ENCODE measurements at places on chromosomes 1 and 21.

GRCh38 chr1:206450281-206450680 lies 20.0 kb upstream of the IKBKE start:
- DNase-seq, result no peak

- DNase-seq, result no peak
These were observed 54.6 kb upstream of the NCAM2 start for GRCh38 chr21:20943561-20943997.

DNA sequence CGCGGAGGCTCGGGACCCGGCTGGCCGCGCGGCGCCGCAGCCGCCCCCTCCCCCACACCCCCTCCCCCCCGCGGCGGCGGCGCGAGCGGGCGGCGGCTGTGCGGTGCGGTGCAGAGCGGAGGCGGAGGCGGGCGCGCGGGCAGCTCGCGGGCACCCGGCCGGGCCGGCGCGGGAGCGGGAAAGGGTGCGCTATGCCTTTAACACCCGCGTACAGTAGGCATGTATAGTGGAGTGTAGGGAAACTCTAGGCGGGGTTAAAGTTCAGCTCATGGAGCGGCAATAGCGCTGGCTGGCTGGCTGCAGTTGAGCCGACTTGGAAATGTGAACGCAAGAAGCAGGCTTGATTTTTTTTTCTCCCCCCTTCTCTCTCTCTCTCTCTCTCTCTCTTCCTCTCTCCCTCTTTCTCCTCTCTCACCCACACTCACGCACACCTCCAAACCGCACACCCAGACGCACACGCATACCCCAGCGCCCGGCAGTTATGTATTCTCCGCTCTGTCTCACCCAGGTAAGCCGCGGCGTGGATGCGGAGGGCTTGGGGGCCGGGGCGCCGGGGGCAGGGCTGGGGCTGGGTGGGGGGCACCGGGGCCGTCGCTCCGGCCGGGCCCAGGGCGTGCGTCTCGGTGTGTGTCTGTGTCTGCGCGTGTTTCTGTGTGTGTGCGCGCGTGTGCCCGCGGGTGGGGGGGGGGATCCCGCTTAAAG lies at the start of gene NFIA:
NFIA (plus strand) TSS at position 251 of the 702 bp plus-strand sequence.
- DNase-seq, result peak; percentile 6

DNA sequence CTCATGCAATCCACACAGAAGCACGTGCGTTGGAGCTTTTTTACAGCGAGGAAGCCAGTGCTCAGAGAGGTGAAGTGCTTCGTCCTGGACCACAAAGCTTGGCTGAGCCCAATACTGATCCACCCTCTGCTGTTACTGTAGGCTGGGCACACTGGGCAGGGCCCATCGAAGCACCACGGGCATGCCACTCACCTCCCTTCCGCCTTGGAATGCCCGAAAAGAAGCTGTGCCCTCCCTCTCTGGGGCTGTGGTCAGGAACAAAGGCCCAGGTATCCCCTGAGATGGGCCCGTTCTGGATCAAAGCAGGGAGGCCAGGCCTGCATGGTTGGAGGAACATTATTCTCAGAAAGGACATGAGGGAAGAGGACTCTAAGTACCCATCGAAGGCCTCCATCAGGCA lies 206.7 kb upstream of the C1orf174 start:
- no peak for DNase-seq

- DNase-seq, result no peak
These were observed 18.8 kb downstream of the NEK7 start for GRCh38 chr1:198175423-198176170.

DNA sequence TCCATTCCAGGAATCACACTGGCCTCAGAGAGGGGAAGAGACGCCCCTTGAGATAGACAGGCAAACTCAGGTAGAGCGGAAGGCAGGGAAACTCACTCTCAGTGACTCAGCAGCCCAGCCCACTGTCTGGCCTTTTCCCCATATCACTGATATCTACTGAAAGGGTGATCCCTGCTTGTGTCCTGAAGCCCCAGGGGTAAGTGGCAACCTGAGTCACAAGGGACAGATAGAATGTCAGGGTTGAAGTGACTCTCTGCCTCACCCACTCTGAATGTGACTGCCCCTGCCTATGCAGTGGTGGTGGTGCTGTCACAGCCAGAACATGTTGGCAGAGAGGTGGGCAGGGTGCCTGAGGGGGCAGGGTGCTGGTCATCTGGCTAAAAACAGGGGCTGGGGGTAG lies 157.5 kb upstream of the FGGY start:
- DNase-seq, result peak; percentile 81

DNA sequence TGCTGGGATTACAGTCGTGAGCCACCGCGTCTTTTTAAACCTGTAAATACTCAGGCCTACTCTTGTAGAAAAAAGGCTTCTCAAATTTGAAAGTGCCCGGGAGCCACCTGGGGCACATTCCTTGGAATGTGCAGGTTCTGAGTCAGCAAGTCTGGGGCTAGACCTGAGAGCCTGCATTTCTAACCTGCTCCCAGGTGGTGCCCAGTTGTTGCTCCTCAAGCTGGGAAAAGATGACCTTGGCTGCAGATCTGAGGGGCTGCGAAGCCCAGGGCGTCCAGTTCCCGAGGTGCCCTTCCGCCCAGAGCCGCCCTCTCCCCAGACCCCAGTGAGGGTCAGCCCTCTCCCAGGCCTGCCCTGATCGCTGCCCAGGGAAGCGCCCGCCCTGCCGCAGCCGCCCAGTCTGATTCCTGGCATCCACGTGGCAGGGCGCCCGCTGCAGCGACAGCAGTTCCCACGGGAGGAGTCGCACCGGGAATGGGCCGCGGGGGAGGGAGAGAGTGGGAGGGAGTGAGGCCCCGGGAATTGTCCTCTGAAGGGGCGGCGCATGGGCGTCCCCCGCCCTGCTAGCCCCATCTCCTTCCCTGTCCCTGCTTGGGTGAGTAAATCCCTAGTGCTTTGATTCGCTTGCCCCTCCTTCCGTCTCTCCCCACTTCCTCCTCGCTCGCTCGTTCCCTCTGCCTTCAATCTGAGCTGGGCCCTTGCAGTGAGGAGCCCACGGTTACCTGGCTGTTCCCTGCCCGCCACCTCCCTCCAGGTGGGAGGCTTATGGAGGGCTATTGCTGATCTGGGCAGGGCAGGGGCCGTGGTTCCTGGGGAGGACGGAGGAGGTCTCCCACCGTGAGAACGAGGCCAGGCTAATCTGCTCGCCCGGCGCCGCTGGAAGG lies 18.8 kb upstream of the TENT5B start:
- DNase-seq, result peak; percentile 80

- no peak for DNase-seq
These were observed 200.2 kb downstream of the HIVEP3 start for GRCh38 chr1:41718497-41718896.

DNA sequence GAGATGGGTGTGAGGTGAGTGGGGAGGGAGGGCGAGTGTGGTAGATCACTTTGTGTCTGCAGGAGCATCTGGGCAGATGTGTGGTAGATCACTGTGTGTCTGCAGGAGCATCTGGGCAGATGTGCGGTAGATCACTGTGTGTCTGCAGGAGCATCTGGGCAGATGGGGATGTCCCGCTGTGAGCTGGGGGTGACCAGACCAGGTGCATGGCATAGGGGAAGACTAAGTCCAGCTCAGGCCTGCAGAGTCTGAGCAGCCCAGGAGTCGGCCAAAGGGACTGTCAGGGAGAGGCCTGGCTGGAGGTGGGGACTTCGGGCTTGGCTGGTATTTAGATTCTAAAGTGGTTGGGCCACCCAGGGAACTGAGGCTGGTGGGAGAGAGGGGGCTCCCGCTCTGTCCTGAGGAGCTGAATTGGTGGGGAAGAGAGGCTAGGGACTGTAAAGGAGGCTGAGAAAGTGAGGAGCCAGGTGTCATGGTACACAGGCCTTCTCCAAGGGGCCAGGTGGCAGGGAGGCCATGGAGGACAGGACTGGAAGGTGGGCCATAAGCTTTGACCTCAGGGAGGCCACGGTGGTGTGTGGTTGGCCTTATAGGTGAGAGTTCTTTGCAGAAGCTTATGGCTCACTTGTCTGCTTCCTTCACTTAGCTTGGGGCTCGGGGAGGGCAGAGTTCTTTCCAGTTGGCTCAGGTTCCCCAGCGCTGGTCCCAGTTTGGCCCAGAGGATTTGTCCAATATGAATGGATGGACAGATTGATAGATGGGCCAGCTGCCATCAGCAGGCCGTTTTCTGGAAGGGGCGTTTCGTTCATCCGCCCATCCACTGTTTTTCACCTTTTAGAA lies 15.6 kb downstream of the ZNF362 start:
- DNase-seq, result no peak

DNA sequence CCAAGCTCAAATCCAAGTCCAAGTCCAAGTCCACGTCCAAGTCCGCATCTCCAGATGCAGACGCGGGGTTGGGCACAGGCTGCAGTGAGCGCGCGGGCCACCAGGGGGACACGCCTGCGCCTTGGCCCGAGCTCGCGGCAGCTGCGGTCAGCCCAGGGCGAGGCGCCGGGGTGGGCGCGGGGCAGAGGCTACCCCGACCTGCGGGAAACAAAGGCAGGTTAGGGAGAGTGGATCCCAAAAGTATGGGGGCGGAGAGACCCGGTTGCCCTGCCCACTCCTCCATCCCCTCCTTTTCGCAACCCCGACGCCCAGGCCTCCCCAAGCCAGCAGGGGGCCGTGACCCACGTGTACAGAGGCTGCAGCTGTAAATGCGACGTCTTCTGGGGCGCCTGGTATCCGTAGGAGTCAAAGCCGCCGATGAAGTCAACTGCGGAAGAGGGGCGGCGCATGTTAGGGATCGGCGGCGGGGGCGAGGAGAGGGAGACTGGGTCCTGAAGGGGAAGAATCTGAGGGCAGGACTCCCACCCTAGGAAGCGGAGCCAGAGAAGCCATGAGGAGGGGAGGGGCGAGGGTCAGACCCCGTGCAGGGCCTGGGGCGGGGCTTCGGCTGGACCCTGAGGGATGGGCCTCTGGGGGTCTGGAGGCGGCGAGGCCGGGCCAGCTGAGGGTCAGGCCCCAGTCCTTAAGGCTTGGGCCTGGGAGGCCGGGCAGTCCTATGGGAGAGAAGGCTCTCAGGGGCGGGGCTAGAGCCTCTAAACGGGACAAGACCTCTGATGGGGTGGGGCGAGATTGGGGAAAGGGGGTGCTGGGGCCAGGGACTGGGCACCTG lies 58.0 kb downstream of the NKAIN1 start:
- DNase-seq, result no peak

DNA sequence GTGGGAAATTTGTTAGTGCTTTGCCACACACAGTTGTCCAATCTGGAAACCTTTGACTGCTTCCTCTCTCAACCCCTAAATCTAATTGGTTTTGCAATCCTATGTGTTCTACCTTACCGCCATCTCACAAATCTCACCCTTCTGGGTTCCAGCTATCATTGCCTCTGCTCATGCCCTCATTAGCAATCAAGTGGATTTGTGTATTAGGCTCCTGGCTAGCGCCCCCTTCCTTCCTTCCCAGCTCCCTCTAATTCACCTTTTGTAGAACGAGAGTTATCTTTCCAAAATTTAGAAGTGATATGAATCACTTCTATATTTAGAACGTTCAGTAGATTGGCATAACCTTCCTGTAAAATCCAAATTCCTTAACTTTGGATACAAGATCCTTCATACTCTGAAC lies 18.6 kb downstream of the FMO1 start:
- DNase-seq, result no peak

- no peak for DNase-seq
These were observed 22.7 kb upstream of the BECN2 start for GRCh38 chr1:241934866-241935265.

DNA sequence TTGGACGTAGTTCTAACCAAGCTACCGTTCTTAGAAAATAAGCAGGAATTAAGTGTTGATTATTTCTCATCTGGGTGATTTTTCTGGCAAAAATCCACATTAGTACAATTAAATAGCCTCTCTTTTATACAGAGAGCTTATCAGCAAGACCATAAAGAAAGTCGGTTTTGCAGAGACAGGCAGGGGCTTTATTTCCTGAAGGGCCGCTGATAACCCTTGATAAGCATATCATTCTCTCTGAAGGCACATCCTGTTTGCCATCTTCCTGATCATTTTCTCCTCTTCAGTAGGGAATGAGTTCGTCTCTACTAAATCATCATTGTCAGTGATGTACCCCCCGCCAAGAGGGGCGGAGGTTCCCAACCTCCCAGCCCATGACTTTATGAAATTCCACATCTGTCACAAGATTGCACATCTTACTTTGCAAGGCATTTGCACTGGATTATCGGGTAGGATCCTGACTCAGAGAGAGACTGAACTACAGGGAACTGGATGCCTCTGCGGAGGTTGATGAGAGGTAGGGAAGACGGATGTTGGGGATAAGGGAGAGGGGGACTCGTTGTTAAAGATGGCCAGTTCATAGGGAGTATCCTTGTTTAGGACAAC lies 115.7 kb downstream of the KCNJ6 start:
- peak; percentile 54 for DNase-seq

DNA sequence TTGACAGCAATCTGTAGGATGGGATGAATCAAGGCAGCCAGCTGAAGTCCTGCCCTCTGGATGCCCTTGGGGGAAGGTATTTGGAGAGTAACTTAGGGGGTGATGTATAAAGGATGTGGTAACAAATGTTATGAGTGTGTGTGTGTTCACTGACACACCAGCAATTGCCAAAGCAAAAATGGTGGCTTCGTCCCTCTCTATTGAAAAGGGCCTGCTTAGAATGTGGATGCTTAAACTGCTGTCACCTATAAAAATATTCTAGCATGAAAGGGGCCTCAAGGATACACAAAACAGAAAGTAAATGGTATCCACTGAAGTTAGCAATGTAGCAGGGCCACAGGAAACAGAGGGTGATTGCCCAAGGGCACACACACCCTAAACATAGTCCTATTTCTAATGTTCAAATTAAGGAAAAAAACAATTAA lies 15.1 kb upstream of the AIM2 start:
- peak; percentile 22 for DNase-seq

GRCh38 chr1:119010201-119010600 lies 22.1 kb upstream of the TBX15 start:
- peak; percentile 5 for DNase-seq

DNA sequence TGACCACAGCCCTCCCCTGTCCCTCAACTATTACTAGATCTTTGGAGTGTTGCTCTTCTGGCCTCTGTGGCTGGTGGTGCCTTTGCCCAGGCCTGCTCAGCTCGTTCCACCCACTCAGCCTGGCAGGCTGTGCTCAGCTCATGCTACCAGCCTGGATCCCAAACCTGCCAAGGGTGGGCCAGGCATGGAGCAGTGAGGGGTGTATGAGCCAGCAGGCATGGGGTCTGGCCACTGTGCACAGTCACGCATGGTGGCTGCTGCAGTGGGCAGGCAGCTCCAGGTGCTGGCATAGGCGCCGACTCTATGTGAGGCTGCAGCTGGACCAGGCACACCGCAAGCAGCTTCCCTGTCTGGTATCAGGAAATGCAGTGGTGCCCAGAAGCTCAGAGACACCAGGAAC lies 449.9 kb downstream of the MATN1 start:
- DNase-seq, result no peak

DNA sequence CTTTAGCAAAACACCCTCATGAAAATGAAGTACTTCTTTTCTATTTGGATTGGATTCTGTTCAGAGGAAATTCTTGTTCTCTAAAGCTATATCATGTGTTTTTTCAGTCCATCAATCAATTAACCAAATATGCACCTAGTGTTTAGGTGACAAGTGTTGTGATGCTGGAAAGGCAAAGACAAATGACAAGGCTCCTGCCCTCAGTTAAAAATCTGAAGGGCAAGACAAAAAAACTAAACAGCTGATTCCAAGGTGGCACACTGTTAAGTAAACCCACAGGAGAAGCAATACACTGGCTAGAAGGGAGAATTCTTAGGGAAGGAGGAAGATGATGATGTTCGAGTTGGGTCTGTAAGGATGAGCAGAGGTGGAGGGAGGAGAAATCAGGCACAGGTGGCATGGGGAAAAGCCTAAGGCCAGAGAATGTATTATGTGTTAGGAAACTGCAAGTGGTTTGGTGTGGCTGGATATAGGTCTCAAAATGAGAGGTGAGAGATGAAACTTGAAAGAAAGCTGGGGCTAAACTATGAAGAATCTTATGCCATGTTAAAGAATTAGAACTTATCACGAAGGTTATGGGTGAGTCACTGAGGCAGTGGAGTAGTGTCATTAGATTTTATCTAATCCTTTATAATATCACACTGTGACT lies 51.8 kb upstream of the GFI1 start:
- DNase-seq, result peak; percentile 8
